ENCODE measurements at places on chromosomes 5 and 9.

- no peak for DNase-seq
These were observed 75.1 kb downstream of the PLCXD3 start for GRCh38 chr5:41435276-41435675.

DNA sequence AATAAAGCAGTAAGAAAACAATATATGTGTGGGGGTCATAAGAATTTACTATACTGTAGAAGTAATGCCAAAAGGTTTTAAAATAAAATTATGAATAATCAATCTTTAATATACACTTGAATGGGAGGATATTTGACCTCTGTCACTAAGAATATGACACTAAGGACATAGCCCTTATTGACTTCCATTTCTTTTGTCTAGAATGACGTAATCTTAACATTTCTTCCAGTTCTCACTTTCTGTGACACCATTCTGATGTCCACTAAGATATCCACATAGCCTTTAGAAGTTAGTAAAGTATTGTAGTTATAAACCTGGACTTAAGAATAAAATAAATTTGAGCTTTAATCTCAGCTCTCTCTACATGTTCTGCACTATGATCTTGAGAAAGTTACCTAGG is 1050.7 kb downstream of the TLE4 start:
- no peak for DNase-seq

- no peak for DNase-seq
These were observed 77.1 kb upstream of the STXBP1 start for GRCh38 chr9:127534931-127535330.

GRCh38 chr5:3325972-3326840 is 269.4 kb upstream of the IRX1 start:
- no peak for DNase-seq

DNA sequence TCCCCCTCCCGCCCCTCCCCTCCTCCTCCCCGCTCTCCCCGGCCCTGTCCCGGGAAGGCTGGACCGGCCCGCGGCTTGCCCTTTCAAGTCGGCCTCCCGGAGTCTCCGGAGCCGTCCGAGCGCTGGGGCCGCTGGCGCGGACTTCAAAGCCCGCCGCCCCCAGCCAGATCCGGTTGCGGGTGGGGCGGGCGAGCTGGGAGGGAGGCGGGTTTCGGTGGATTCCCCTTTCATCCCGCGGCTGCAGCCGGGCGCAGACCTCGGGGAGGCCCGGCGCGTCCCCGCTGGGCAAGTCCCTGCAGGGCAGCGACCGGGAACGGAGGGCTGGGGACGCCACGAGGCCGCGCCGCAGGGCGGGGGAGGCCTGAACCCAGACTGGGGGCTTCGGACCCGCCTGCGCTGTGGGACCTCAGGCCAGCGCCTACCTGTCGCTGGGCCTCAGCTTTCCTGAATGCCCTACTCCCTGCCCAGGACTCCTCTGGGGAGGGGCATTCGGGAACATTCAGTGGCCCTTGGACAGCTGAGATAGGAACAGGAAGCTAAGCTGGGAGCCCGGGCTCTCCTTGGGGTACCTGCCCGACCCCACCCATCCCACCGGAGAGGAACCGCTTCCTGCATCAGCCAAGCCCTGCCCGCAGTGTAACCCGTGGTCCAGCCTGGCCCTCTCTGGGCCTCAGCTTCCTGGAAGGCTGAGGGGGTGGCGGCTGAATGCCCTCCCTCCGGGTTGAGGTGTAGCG is 23.4 kb downstream of the C9orf50 start:
- no peak for DNase-seq

DNA sequence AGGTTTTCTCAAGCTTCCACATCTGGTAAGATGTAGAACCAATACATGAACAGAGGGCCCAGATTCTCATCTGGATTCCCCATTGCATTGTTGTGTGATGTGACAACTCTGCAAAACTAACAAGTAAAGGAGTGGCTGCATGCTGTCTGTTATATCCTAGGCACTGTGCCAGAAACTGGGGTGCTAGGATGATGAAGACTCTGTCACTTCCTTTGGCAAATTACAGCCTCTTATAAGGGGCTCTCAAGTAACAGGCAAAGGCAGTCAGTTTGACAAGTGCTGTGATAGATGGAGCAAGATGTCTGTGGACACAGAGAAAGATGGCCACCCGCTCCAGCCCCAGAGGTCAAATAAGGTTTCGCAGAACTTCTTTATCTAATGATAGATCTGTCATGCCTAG is 115.7 kb downstream of the PAPPA start:
- no peak for DNase-seq

DNA sequence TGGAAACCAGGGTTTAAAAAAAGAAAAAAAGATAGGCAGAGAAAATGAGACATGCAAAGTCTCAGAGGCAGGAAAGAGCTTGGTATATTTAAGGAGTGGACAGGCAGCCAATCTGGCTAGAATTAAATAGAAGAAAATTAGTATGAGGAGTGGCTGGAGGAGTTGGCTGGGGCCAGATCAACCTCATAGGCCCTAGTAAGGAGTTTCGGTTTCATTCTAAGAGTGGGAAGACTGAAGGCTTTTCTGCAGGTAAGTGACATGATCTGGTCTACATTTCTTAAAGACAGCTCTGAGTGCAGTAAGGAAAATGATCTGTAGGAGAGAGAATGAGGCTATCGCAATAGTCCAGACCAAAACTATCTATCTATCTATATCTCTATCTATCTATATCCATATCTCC is 27.5 kb downstream of the ADRB2 start:
- no peak for DNase-seq

DNA sequence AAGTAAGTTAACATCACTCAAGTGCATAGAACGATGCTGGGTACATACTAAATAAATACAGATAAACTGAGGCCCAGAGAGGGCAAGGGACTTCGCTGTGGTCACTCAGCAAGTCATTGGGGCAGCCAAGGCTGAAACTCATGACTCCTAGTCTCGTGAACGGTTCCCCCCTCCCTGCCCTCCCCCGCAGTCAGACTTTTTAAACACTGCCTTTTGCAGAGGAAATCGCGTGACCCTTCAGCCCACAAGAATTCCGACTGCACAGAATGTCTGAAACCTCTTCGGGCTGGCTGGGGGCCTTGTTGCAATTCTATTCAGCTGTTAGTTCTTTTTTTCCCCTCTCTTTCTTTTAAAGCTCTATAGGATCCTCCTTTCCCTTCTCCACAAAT is 28.1 kb downstream of the NEK6 start:
- no peak for DNase-seq

- DNase-seq = no peak
These were observed 74.8 kb downstream of the ST8SIA4 start for GRCh38 chr5:100828071-100828897.

- DNase-seq = no peak
These were observed 25.2 kb downstream of the GALNT10 start for GRCh38 chr5:154215571-154216325.

DNA sequence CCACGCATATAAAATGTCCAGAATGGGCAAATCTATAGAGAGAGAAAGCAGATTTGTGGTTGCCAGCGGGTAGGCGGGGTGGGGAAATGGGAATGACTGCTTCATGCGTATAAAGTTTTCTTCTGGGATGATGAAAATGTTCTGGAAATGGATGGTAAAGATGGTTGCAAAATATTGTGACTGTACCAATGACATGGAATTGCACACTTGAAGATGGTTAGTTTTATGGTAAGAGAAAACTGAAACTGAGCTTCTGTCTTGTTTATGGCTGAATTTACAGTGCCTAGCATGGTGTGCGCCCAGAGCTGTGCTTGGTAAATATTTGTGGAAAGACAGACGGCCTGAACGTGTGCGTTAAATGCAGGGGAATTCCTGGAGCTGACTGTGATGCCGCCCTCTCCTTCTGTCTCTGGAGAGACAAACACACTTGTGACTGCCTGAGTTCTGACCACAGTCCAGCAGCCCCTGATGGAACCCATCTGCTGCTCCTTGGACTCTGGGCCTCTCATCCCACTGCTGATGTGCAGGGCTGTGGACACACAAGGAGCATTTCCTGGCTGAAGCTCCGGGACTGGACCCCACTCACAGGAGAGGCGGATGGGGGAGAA is 8.6 kb upstream of the PTGES start:
- no peak for DNase-seq

DNA sequence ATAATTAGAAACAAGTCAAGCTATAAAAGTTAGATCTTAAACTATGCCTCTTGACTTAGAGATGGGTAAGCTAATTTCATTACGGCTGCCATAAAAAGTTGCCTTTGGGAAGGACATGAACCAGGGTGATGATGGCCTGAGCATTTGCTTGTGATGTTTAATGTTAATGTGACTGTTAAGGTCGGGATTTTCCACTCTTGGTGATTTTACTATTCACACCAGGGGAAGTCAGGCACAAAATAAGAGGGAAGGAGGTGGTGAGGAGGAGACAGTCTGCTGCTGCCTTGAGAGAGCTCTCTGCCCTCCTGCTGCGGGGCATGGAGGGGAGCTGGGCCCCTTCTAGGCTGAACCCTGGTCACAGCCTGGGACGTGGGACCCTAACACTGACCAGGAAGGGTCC is 34.4 kb downstream of the AHRR start:
- DNase-seq = no peak

GRCh38 chr5:164561933-164562872 is 1056.8 kb downstream of the MAT2B start:
- DNase-seq = no peak

- DNase-seq = no peak
These were observed 24.2 kb downstream of the JADE2 start for GRCh38 chr5:134549714-134550113.

DNA sequence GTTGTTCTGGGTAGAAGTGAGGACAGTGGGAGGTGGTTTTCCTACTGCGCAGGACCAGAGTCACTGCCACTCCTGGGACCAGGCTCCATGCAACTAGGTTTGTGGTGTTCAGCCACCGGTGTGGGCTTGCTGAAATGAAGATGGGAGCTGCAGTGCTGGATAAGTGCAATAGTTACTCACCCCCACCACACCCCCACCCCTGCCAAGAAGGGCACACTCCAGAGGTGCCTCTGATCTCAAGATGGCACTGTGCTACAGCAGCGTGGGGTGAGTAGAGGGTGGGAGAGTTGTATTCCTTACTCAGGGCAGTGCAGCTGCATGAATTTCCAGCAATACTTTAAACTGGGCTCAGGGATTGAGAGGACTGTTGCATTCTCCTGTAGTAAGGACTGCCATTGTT is 187.4 kb upstream of the TLX3 start:
- no peak for DNase-seq

GRCh38 chr9:87554171-87554910 is 56.7 kb downstream of the DAPK1 start:
- DNase-seq = no peak

DNA sequence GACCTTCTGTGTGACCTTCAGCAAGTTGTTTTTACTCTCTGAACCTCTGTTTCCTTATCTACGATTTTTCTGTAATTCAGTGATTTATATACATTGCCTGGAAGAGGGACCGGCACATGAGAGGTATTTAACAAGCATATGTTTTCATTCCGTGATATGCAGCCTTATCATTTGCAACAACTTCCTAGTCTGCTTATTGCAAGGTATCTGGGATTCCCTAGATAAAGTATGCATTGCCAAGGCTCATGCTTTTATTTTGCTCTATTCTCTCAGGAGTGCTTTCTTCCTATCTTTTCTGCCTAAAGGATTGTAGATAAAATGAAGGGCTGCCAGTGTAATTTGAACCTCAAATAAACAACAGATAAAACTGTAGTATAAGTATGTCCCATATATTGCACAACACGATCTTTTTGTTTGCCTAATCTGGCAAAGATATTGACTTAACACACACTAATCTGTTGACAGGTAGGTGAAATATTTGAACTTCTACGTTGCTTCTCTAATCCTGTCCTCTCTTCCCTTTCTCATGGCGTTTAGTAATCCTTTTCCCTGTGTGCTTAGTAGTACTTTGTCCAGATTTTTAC is 377.2 kb upstream of the TNC start:
- DNase-seq = no peak

- DNase-seq = no peak
These were observed 535.8 kb downstream of the SEMA5A start for GRCh38 chr5:9009931-9010651.

GRCh38 chr9:125906893-125907292 is 159.7 kb downstream of the PBX3 start:
- DNase-seq = no peak
